ENCODE measurements at places on chromosomes 16 and 17.

DNA sequence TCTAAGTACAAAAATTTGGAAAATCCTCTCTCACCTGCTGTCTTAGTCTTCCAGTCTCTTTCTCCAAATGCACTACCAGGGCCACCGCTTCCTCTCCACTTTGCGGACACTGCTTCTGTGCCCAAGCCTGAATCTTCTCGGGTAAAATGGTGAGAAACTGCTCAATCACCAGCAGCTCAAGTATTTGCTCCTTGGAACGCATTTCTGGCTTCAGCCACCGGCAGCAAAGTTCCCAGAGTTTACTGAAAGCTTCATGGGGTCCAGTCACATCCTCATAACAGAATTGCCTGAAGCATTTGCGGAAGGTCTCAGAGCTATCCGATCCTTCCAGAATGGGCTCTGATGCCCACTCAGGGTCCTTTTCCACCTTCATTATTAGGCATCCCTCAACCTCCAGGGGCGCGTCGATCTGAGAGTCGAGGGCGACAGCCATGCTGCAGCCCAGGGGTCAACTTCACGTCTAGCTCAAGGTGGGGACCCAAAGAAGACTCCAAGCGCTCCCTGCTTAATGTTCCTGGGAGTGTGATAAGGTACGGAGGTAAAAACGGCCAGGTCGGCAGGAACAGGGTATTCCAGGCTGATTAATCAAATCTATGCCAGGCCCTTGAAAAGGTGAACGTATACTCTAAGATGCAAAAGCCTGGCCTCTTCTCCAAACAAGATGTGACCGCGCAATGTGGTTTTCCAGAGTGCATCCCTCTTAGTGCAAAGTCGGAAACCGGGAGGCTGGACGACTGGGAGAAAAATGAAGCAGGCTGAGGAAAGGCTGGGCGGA, 763 bp downstream of the ZKSCAN2 start:
- DNase-seq = no peak

DNA sequence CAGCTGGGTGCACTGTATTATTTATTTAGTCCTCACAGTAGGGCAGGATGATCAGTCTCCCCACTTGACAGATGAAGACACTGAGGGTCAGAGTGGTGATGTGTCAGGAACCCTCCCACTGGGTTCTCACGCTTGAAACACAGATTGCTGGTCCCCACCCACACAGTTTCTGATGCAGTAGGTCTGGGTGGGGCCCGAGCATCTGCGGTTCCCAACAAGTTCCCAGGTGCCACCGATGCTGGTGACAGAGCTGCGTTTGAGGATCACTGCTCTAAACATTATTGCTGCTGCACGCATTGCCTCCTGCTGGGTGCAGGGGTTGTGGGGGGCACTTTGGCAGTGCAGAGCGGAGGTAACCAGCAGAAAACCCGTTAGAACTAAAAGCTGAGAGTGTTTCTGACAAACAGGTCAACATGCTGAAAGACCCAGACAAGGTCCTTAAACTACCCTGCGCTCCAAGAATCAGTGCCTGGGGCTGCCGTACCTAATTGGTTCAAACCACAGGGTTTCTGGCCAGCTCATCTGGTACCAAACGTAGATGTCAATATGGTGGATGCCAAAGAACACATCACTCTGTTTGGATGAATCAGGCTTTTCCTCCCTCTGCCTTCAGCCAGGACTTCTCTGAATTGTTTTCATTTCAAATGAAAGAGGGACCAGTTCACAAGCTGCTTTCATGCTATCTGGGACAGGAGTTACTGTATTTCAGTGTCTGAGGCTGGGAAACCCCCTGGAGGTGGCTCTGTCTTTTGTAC, 76.0 kb downstream of the ABCC1 start:
- DNase-seq = peak; percentile 48

DNA sequence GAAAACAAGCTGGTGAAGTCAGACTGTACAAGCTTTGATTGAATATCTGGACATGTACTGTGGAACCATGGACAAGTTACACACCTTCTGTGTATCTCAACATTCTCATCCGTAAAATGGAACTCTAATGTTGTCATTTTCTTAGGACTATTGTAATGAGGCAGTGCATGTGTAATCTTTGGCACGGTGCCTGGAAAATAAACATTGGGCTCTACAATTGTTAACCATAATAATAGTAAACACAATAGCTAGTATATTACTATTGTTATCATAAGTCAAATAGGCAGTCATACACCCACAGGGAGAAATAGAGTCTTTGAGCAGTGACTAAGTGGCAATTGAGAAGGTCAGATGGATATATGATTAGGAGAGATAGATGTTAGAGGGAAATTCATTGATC, 39.8 kb upstream of the ANKFN1 start:
- no peak for DNase-seq

- DNase-seq = no peak
These were observed 15.0 kb upstream of the SLC16A11 start for GRCh38 chr17:7058831-7059447.

DNA sequence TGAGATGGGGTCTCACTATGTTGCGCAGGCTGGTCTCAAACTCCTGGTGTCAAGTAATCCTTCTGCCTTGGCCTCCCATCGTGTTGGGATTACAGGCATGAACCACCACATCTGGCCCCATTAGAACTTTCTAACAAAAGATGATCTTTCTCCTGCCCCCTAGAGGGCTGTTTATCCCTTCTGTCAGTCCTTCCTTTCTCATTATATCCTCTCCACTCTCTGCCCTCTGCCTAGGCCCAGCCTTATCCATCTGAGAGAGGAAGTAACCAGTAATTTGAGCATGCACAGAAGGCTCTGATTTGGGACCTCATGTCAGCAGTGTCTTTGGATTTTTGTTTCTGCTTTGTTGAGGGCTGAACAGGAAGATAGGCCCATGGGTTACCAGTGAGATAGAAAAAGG, 4.4 kb upstream of the DHX40 start:
- DNase-seq = no peak

- DNase-seq = no peak
These were observed 41.3 kb downstream of the IRF8 start for GRCh38 chr16:85940214-85940613.

DNA sequence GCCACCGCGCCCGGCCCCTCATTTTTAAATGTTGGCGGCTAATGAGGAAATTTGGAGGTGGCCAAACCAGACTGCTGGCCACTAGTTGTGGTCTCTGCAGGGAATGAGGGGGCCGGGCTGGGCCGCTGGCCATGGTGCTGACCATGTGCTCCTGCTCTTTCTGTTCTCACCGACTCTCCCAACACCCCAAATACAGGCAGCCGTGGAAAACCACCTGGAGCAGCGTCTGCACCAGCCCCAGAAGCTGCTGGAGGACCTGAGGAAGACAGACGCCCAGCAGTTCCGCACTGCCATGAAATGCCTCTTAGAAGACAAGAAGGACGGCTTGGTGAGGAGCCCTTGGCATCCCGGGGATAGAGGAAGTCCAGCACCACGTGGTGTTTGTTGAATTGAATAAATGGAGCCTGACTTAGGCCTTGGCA, 21.3 kb downstream of the OTOA start:
- DNase-seq = no peak

GRCh38 chr17:6706499-6706898, 6.7 kb downstream of the SLC13A5 start:
- DNase-seq = no peak

GRCh38 chr17:70655176-70655958, 486.0 kb downstream of the KCNJ2 start:
- DNase-seq = no peak

- DNase-seq = no peak
These were observed 268.5 kb downstream of the RBFOX1 start for GRCh38 chr16:7601100-7601499.

GRCh38 chr16:19831678-19832077, 53.0 kb downstream of the GPRC5B start:
- no peak for DNase-seq

- DNase-seq = no peak
These were observed 883.6 kb downstream of the KCNJ2 start for GRCh38 chr17:71052971-71053370.

GRCh38 chr17:10610884-10611283, 46.2 kb downstream of the MYH3 start:
- DNase-seq = no peak

DNA sequence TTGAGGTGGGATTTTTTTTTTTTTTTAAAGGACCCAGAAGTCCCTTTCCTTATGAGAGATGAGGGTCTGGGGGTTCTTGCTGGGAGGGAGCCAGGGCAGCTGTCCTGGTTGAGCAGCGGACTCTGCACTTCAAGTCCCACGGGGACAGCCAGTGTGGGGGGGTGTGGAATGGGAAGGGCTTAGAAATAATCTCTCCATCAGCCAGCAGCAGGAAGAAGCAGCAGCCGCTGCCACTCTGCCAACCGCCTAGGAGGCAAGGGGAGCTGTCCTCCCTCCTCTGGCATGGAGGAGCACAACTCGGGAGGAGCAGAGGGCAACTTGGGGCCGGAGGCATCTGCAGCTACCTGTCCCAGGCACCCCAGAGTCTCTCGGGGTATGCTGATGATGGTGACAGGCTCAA, at the start of gene KCNG4:
TSS of gene KCNG4 (minus strand) at position 104 of the 400 bp plus-strand sequence. CDS start 2,527 bp downstream, outside the sequence.
- DNase-seq = no peak
